ENCODE measurements at places on chromosomes 1 and 21.

GRCh38 chr1:25735956-25736529, 64.0 kb upstream of the SELENON start:
- no peak for DNase-seq

DNA sequence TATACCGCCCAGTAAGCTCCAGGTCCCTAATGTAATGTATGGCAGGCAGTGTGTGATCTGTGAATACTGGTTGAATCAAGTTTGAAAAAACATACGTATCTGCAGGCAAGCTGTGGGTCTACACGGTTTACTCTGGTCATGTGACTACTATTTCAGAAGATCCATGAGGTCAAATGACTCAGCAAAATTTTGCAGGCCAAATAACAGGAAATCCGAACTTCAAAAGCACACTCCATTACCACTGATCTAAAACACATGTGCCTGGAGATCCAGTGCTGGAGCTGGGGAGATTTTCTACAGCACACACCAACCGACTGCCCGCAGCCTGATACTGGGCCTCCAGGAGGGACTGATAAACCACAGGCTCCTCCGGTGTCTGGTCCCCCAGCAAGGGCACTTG, 64.5 kb upstream of the SLC44A3 start:
- no peak for DNase-seq

GRCh38 chr1:232678185-232678886, 48.4 kb upstream of the SIPA1L2 start:
- no peak for DNase-seq

DNA sequence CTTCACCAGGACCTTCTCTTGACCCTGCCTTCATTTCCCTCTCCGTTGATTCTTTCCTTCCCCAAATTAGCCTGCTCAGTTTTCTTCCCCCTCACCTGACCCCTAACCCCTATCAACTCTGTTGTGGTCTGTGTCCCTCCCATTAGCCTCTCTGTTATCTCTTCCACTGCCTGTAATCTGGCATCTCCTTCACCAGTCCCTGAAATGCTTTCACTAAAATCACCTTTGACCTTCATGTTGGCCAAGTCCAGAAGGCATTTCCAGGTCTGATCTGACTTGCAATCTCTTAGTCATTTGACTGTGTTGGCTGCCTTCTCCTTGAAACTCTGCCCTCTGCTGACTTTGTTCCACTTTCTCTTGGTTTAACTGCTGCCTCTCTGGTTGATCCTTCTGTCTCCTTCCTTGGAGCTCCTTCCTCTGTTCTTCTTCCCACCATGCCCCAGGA, 28.2 kb downstream of the ATP8B2 start:
- no peak for DNase-seq

- no peak for DNase-seq
Measured at GRCh38 chr1:112285316-112285715, 110.7 kb upstream of the CTTNBP2NL start.

All from activated T-helper 1 cell treated with anti-CD3 and anti-CD28 coated beads, Interleukin-2, amount 50 U/mL, for 16 hours (primary cell).